ENCODE measurements at places on chromosomes 3 and 15.
A peak's percentile ranks its signal among the peaks of the same experiment; 100 is the strongest.

- DNase-seq, result peak; percentile 84
These were observed 12.1 kb upstream of the CX3CR1 start for GRCh38 chr3:39291903-39292329.

DNA sequence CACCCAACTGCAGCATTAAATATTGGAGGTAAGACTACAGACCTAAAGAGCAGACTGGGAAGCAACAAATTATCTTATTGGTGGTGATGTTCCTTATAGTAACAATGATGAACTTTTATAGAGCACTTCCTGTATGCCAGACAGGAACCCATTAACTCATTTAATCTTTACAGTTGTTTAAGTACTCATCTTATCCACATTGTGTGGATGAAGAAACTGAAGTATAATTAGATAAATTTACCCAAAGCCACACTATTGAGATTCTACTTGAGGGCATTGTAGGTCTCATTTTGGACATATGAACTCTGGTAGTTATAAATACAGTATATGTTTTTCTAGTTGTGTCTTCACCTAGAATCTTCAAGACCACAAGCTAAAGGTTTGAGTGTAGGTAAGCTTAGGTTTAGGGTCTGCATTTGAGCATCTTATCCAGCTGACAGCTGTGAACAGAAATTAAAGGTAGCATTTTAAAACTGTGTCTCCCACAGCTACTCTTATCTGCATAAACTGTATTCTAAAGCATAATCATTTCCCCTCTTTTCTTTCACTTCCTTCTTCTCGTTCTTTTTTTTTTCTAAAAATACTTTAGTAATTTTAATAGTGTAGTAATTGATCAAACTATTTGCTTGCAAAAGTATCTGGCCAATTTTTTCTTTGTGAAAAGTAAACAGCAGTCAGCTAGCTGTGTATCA is 138.2 kb downstream of the UBE2E2 start:
- DNase-seq, result no peak

- DNase-seq, result no peak
These were observed 699.9 kb upstream of the ZNF385D start for GRCh38 chr3:22450786-22451400.

GRCh38 chr15:45179221-45179985 is 8.4 kb downstream of the SHF start:
- DNase-seq, result peak; percentile 35

Measured in GM03348 (cell line).